ENCODE measurements at places on chromosomes 3 and 15.

DNA sequence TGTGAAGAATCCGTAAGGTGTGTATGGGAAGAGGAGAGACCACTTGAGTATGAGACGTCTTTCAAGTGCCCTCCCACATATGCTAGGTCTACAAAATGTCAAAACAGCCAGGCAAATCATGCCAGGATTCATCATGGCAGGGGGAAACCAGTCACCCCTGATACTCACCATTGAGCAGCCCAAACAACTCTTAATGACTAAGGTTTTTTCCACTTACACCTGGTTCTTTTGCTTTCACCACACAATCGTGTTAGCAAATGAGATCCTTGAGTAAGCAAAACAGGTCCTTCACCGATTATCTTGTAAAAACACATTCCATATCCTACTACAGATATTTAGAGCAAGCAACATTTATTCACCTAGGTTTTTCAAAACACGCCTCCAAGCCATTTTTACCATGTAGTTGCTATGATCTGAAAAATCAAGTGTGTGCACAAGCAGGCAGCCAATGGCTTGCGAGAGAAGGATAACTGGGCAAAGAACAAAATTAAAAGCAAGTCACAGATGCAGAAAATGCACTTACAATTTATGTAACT is 177.5 kb upstream of the LPP start:
- DNase-seq: no peak

GRCh38 chr3:152870027-152870426 is 35.1 kb downstream of the P2RY1 start:
- no peak for DNase-seq

GRCh38 chr3:190585805-190586630 is 72.1 kb downstream of the IL1RAP start:
- no peak for DNase-seq

DNA sequence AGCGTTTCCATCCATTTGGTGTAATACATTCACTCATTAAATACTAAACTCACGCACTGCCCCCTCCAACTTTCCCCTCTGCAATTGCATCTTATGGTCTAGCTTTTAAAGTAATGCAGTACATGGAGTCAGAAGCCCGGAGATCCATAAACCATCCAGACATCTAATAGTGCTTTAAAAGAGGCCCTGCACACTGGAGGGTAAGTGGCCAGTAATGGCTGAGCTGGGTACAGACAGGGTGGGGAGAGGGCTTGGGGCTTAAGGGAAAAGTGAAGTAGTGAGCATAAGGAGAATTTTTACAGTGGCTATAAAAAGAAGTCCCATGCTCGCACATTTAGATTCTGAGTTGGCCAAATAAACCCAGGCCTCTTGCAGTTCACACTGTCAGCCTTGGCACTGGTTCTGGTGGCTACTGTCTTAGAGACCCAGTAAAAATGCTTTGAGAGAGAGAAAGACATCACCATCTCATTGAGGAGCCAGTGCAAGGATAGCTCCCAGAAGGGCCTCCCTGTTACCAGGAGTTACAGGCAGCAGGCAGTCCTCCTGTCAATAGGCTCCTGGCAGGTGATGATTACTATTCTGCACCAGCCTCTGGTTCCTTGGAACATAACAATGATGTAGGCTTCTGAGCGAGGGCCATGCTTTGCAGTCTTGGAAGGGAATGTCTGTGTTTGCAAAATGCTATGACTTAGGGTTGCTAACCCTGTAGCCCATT is 112.6 kb upstream of the NEO1 start:
- DNase-seq: no peak

GRCh38 chr3:146130881-146131371 is 30.1 kb downstream of the PLOD2 start:
- no peak for DNase-seq

- no peak for DNase-seq
Measured at GRCh38 chr3:150890831-150891230, 14.4 kb downstream of the MINDY4B start.
